ENCODE measurements at places on chromosomes 16 and 17. TPM values are rescaled to one million over a fixed set of nuclear protein-coding genes. Genes with fewer than 3 reads are reported as not detected.

- peaks cover 53% of the 10 kb centered on the region for H3K4me1 ChIP-seq
- no peaks in the 10 kb centered on the region for H3K36me3 ChIP-seq
- H3K27me3 ChIP-seq, result no peaks in the 10 kb centered on the region
- H3K27ac ChIP-seq, result peak within 1 kb of the TSS; percentile 73
Measured at GRCh38 chr16:2520097-2520783, at the start of gene AMDHD2. Gene AMDHD2 (plus strand): TSS chr16:2520371. CDS start chr16:2520459, 88 bp downstream.

The UBE2O gene
- total RNA-seq, result 56.6 TPM

- no peaks in the 10 kb centered on the region for H3K27me3 ChIP-seq
- no peak overlapping the region for H3K4me3 ChIP-seq
- peaks cover 28% of the 10 kb centered on the region for H3K4me1 ChIP-seq
- no peak overlapping the region for H3K27ac ChIP-seq
Measured at GRCh38 chr16:2775131-2775716, 1.9 kb downstream of the ELOB start.

DNA sequence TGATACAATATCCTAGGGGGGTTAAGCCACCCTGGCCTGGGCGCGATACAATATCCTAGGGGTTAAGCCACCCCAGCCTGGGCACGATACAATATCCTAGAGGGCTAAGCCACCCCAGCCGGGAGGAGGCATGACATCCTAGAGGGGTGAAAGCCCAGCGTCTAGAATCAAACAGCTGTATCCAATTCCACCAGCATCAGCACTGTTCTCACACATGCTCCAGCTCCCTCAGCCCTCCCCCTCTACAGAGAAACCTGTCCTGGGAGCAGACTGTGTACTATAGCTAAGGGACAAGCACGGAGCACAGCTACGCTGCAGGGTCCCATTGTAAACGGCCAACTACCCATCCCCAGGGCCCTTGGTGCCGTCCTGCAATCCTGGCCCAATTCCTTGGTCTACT is 6.2 kb downstream of the GINS2 start:
- no peaks in the 10 kb centered on the region for H3K4me1 ChIP-seq
- no peak for DNase-seq
- H3K4me3 ChIP-seq, result no peak overlapping the region
- no peaks in the 10 kb centered on the region for H3K36me3 ChIP-seq
- H3K27ac ChIP-seq, result no peak overlapping the region
- H3K27me3 ChIP-seq, result no peaks in the 10 kb centered on the region

DNA sequence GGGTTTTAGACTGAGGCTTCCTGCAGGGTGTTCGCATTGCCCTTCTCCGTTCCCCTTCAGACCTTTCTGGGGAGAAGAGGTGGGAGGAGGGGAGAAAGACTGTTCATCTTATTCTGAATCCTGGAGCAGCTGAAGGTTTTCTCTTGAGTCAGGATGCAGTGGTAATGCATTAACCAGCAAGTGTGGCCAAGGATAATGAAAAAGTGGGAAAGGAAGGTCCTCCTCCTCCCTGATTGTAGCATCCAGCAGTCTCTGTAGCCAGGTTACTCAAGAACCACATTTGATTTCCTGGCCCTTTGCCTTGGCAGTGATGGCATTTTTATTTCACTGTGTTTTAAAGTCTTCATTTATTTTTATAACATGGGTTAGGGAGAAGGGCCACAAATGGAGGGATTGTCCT is 59.1 kb downstream of the CYLD start:
- no peak overlapping the region for H3K4me3 ChIP-seq
- H3K4me1 ChIP-seq, result no peaks in the 10 kb centered on the region
- no peak overlapping the region for H3K27ac ChIP-seq
- H3K36me3 ChIP-seq, result no peaks in the 10 kb centered on the region

The RAB26 gene
- total RNA-seq, result 3.2 TPM

The METTL16 gene
- 42.7 TPM for total RNA-seq

GRCh38 chr17:7716901-7717755 is at the start of gene DNAH2:
Gene DNAH2 (plus strand): TSS chr17:7717744. CDS start chr17:7719735, 1,991 bp downstream.
- peak within 1 kb of the TSS; percentile 49 for H3K4me3 ChIP-seq
- H3K4me1 ChIP-seq, result peaks cover 12% of the 10 kb centered on the region
- peak; percentile 82 for DNase-seq
- no peaks in the 10 kb centered on the region for H3K27me3 ChIP-seq
- no peaks in the 10 kb centered on the region for H3K36me3 ChIP-seq

DNA sequence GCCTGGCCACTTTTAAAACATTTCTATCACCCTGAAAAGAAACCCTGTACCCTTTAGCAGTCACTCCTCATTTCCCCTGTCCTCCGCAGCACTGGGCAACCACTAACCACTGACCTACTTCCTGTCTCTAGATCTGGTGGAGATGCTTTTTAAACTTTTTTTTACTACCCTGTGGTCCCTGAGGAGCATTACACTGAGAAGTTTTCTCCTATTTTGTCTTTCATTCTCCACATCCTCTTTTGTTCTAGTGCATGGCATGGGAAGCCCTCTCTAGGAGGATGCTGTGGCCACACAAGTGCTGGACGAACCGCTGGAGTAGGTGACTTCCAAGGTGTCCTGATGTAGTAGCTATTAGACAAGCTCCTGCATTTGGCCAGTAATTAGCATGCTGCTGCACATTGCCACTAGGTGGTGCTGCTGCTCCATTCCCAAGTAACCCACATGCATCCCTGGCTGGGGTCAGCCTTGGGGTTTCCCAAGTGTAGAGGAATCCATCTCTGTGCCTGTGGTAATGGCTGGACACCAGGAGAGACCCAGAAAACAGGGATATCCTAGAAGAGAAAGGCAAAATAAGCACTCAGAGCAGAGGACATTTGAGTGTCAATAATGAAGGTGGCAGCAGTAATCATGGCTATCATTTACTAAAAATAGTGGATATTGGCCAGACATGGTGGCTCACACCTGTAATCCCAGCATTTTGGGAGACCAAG is 143.8 kb upstream of the CRHR1 start:
- no peaks in the 10 kb centered on the region for H3K36me3 ChIP-seq
- no peak overlapping the region for H3K4me3 ChIP-seq
- no peaks in the 10 kb centered on the region for H3K4me1 ChIP-seq
- H3K27me3 ChIP-seq, result no peaks in the 10 kb centered on the region
- peak; percentile 84 for DNase-seq

The TMEM88 gene
- 7.4 TPM for total RNA-seq

The EXOC3L1 gene
- total RNA-seq, result 5.1 TPM

DNA sequence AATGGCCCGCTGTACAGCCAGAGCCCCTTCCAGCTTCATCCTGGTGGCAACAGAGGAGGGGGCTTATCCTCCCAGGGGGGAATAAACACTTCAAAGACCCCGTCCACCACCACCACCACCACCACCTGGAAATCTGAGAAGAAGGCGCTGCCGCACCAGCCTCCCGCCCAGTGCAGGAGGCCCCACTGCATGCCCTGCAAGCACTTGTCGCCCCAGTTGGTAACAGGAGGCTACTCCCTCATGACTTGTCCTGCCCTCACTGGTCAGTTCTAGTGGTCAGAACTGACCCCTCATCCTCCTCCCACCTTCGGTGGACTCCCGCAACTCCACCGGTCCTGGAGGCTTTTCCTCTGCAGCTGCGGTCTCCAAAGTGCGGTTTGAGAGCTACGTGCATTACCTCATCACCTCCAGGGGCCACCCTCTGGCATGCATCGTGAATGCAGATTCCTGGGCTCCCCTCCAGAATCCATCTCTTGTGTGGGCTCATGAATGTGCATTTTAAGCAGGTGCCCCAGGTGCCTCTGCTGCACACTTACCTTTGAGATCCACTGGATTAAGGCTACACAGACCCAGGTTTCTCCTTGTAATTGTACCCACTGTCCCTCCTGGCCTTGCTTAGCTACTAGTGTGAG is 71.8 kb downstream of the SRCIN1 start:
- no peak overlapping the region for H3K4me3 ChIP-seq
- H3K27ac ChIP-seq, result no peak overlapping the region
- DNase-seq, result no peak
- no peaks in the 10 kb centered on the region for H3K27me3 ChIP-seq
- H3K36me3 ChIP-seq, result no peaks in the 10 kb centered on the region
- no peaks in the 10 kb centered on the region for H3K4me1 ChIP-seq

GRCh38 chr16:35746281-35746962 is 2287.0 kb downstream of the TP53TG3F start:
- no peak overlapping the region for H3K27ac ChIP-seq
- H3K36me3 ChIP-seq, result no peaks in the 10 kb centered on the region
- H3K27me3 ChIP-seq, result no peaks in the 10 kb centered on the region
- no peaks in the 10 kb centered on the region for H3K4me1 ChIP-seq

- H3K27ac ChIP-seq, result no peak overlapping the region
- DNase-seq, result no peak
Measured at GRCh38 chr16:49414671-49415070, 41.1 kb downstream of the C16orf78 start.
